Right lobe of liver (tissue), 6 donors: ENCODE measurements at places on chromosomes 6 and 20. TPM values are rescaled to one million over a fixed set of nuclear protein-coding genes. Genes with fewer than 3 reads are reported as not detected.

ZFP57 gene
- not detected for total RNA-seq

WFDC12 gene
- total RNA-seq = not detected

SRSF6 gene
- total RNA-seq = 35.2 TPM

FLRT3 gene
- 9.3 TPM for total RNA-seq

MOG gene
- total RNA-seq = not detected

SPATS1 gene
- not detected for total RNA-seq

KIF13A gene
- 17.8 TPM for total RNA-seq

GHRH gene
- not detected for total RNA-seq

CCN6 gene
- total RNA-seq = not detected

GRCh38 chr6:129105035-129105434, 222.1 kb downstream of the LAMA2 start:
- DNase-seq = no peak

GRCh38 chr20:9884666-9885065, 45.8 kb upstream of the PAK5 start:
- no peak for DNase-seq

GRCh38 chr6:80134065-80134464, 27.6 kb downstream of the BCKDHB start:
- DNase-seq = no peak

- no peak for DNase-seq
These were observed 60.8 kb downstream of the OGFRL1 start for GRCh38 chr6:71349395-71349794.

- DNase-seq = no peak
These were observed 9.1 kb upstream of the INSM1 start for GRCh38 chr20:20358801-20359200.

- DNase-seq = no peak
These were observed 242.6 kb downstream of the ARID1B start for GRCh38 chr6:157019733-157020132.

- DNase-seq = no peak
These were observed 57.4 kb downstream of the ARHGAP40 start for GRCh38 chr20:38658879-38659596.

DNA sequence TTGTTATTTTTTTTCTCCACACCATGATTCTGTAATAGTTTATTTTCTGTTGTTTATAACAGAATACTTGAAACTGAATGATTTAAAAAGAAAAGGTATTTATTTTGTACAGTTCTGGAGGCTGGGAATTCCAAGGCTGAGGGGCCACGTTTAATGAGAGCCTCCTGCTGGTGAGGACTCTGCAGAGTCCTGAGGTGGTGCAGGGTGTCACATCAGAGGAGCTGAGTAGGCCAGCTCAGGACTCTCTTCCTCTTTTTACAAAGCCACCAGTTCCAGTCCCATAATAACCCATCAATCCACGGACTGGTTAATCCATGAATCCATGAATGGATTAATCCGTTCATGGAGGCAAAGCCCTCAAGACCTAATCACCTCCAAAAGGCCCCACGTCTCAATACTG, 71.6 kb downstream of the TFAP2A start:
- no peak for DNase-seq

GRCh38 chr6:11947063-11947462, 65.0 kb upstream of the HIVEP1 start:
- DNase-seq = no peak

GRCh38 chr6:18425218-18425617, 38.1 kb downstream of the RNF144B start:
- DNase-seq = no peak

- DNase-seq = no peak
These were observed 6.4 kb upstream of the TBXT start for GRCh38 chr6:166174031-166174430.

GRCh38 chr6:129186988-129187387, 304.1 kb downstream of the LAMA2 start:
- DNase-seq = no peak

DNA sequence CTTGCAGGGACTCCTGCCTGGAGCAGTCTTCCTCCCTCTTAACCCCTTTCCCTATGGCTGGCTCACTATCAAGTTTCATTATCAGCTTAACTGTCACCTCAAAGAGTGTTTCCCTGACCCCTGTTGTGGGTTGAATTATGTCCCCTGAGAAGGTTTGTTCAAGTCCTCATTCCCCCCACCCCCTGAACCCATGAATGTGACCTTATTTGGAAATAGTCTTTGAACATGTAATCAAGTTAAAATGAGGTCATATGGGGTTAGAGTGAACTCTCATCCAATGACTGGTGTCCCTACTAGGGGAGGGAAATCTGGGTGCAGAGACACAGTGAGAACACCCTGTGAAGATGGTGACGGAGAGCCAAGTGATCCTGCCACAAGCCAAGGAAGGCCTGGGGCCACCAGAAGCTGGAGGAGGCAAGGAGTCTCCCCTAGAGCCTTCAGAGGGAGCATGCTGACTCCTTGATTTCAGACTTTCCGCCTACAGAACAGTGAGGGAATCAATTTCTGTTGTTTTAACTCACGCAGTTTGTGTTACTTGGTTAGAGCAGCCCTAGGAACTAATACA, 165.2 kb upstream of the TOP1 start:
- no peak for DNase-seq

GRCh38 chr6:102075539-102075938, 682.0 kb downstream of the GRIK2 start:
- DNase-seq = no peak

GRCh38 chr6:22141241-22141745, 155.5 kb downstream of the PRL start:
- no peak for DNase-seq

DNA sequence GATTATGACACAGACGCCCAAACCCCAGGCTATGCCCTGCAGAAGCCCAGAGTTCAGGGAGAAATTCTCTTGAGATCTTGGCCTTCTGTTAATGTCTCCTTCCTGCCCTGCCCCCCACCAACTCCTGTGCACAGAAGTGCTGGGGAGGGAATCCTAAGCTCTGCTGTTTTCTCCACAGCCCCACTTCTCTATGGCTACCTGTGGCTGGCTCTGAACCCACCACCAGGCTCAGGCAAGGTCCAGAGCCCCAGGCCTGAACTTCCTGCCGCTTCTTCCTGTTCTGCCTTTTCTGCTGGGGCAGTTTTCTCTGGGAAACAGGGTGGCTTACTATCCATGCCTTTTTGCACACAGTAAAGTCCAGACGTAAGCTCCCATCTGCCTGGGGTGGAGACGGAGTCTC, 77.5 kb upstream of the NNAT start:
- no peak for DNase-seq

DNA sequence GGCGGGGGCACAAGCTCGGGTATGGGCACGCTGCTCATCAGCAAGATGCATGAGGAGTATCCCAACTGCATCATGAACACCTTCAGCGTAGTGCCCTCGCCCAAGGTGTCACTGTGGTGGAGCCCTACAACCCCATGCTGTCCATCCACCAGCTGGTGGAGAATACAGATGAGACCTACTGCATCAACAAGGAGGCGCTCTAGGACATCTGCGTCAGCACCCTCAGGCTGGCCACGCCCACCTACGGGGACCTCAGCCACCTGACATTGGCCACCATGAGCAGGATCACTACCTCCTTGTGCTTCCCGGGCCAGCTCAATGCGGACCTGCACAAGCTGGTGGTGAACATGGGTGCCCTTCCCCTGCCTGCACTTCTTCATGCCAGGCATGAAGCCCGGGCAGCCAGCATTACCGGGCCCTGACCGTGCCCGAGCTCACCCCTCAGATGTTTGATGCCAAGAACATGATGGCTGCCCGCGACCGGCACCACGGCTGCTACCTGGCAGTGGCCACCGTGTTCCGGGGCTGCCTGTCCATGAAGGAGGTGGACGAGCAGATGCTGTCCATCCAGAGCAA, 12.8 kb downstream of the GABRR2 start:
- DNase-seq = no peak

GRCh38 chr6:92047152-92047850, 1372.1 kb downstream of the EPHA7 start:
- no peak for DNase-seq

DNA sequence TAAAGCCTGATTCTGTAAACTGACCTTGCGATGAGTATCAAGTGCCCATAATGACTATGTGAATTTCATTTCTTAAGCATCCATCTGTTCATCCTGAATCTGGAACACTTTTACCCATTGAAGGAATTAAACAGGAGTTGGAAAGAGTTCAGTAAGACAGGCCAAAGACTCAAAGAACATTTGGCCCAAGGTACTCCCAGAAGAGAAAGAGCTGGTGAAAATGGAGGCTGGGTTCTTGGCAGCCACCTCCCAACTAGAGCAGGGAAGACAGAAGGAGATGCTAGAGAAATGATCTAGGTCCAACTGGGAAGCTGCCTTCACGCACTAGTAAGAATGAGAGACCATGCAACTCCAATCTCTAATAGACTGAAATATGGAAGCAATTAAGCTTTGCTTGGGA, 290.8 kb upstream of the RNF24 start:
- no peak for DNase-seq

DNA sequence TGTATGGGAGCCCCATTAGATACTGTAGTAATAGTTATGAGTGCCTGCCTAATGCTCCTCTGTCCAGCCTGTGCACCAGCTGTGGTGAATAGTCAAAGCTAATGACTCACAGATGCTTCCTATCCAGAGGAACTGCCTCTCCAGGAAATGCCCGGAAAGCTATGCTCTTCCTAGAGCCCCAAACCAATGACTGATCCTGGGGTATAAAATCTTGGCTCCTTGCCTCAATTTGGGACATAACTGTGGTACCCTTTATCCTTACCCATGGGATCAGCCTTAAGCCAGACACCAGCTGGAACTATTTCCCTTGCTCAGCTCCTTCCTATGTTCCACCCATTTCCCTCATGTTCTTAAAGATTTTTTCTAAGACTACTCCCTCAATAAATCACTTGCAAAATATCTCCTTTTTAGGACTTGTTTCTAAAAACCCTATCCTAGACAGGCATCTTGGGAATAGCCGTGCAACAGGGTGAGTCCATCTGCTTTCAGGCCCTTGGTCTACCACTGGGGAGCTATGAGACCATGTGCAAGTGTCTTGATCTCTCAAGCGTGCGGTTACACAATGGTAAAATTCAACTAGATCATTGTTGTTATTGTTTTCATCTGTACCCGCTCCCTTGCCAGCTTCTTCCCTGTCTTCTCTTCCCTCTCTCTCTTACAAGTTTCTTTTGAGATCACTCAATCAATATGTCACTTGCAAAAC, 283.7 kb downstream of the BTBD3 start:
- no peak for DNase-seq

- DNase-seq = no peak
These were observed 1.7 kb downstream of the PPP1R10 start for GRCh38 chr6:30615219-30615957.

DNA sequence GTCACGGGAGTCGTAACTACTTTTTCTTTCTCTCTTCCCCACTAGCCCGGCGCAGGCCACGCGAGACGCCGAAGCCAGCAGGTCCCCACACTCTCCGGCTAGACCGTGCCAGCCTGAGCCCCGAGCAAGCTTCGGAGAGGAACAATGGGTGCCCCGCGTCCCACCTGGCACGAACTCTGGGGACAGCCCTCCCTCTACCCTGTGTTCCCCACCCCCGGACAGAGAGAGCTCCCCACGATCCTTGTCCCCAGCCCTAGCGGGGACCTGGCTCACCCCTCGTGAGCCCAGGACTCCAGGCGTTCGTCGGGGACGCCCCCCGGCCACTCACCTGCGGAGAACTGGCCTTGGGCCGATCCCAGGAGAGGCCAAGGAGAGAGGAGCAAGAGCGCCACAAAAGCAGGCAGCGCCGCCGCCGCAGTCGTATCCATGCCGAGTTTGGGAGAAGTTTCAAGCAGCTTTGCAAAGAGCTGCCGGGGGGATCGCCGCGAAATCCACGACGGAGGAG, 416 bp downstream of the PTPRK start:
- no peak for DNase-seq

- DNase-seq = peak; percentile 90
These were observed 69.1 kb downstream of the ELOVL4 start for GRCh38 chr6:79878142-79878748.

GRCh38 chr20:54340206-54340605, 132.3 kb downstream of the PFDN4 start:
- no peak for DNase-seq

- DNase-seq = no peak
These were observed 60.2 kb downstream of the F13A1 start for GRCh38 chr6:6260196-6260722.

- DNase-seq = no peak
These were observed 95.7 kb upstream of the BMP2 start for GRCh38 chr20:6671829-6672228.
